ENCODE measurements at places on chromosomes 1 and 21.

DNA sequence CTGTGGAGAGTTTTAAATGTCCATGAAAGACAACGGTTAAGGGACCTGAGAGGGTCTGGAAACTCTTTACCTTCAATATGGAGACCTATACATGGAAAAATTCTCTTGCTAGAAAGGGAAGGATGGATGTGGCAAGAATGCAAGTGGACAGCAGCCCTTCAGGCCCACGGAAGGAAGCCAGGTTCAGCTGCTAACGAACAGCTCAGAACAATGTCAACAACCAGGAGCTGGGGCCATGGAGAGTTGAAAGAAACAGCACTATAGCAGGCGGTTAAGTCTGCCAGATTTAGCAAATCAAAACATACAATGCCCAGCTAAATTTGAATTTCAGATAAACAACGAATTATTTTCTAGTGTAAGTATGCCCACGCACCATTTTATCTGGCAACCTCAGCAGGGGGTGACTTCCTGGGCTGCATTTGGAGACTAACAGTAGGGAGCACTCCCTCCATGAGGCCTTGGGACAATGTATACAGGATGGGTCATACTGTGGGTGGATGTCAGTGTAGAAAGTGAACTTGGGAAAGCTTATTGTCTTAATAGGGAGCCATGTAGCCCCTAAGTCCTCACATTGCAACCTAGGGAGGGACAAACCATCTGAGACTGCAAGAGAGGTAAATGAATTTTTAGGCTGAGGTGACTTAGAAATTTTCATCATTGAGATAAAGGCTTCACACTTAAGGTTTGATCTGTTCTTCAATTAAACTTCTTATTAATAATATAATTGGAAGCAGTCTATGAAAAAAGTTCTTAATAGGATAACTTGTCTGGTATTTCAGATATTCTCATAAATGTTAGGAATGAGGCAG is 7.8 kb upstream of the H3-3A start:
- DNase-seq: no peak

DNA sequence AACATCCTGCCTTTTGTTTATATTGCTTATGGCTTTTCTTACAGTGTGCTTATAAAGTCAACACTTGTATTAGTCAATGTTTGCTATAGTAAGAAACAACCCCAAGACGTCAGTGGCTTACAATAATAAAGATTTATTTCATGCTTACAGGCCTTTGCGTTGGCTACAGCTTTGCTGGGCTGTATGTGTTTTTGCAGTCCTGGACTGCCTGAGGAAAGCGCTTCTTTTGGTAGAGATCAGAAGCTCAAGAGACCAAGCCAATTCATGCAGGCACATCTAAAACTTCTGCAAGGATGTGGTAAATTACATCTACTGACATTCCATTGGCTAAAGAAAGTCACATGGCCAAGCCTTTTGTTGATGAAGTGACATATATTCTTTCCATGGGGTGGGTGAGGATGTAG is 17.5 kb upstream of the PRKAA2 start:
- no peak for DNase-seq

DNA sequence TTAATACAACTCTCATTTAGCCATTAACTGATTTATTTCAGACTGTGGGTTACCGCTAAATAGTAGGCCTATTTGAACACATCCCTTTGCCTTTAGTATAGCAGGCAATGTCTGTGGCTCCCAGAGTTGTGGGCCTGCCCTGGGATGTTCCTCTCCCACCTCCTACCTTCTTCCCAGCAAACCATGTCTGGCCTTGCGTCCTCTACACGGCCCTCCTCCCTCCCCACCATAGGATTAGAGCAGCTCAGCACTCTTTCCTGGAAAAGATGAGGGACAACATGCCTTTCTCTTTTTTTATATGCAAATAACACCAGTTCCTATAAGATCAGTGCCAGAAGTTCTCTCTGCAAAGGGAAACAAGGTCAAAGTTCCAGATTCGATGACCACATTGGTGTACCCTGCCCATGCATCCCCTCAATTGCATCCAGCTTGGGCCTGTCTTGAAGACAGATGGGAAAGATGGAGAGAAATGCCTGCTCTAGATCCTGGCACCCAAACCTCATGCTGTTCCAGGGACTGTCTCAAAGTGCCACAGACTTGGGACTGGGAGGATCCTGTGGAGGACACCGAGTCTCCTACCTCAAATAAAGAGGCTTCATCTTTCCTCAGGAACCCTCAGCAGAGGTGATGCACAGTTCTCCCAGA is 57.2 kb downstream of the CD46 start:
- DNase-seq: no peak

GRCh38 chr21:31683029-31683428 is 23.5 kb downstream of the SOD1 start:
- no peak for DNase-seq

DNA sequence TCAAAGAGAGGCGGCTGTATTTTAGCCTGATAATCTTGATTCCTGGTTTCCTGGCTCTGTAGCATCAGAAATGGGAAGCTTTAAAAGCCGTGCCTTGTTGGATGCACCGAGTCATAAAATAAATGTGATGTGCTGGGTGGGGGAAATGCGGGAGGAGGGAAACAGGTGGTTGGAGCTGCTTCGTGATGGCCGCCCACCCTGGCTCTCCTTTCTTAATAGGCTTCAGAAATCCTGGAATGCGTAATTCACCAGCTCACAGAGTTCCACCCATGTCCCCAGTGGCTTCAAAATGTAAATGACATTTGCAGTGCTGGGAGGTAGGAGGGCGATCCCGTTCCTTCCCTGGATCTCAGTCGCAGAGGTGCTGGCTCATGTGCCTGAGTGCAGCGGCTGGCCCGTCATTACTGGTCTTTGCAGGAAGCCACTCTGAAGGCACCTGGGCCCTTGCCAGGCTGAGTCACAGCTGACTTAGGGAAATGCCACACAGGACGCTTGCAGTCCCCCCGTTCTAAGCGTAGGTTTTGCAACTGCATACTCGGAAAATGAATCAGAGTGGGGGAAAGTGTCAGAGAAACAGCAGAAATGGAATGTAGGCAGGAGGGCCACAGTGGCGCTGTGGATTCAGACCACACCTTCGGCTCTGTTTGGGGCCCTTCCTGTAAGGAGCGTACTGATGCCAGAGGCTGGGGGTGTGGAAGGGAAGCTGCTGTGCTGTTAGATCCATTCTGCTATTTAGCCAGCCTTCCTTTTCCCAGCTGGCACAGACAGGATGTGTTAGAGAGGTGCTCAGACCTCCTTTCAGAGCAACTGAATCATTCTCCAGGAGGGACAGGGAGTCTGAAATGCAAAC is 37.6 kb downstream of the GALNT2 start:
- peak; percentile 86 for DNase-seq
